ENCODE measurements at places on chromosomes 12 and 14. TPM values are rescaled to one million over a fixed set of nuclear protein-coding genes. Genes with fewer than 3 reads are reported as not detected.

DNA sequence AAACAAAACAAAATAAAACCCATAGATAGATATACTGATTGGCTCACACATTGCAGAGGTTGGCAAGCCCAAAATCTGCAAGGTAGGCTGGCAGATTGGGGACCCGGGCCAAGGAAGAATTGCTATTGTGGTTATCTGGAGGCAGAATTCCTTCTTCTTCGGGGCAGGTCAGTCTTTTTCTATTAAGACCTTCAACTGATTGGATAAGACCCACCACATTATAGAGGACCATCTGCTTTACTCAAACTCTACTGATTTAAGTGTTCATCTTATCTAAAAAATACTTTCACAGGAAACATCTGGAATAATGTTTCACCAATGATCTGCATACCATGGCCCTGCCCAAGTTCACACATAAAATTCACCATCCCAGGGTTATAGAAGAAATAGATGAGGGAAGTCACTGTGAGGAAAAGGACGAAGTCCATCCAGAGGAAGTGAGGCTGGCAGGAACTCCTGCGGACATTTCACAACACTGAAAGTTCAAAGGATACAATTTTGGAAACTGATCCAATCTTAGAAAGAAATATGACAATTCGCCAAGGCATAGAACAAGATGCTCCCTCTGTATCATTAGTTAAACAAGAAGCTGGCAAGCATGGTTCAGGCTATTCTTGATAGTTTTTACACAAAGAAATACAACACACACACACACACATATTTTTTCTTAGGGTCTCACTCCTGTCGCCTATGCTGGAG lies 127.6 kb upstream of the MED13L start:
- DNase-seq, result no peak

DNA sequence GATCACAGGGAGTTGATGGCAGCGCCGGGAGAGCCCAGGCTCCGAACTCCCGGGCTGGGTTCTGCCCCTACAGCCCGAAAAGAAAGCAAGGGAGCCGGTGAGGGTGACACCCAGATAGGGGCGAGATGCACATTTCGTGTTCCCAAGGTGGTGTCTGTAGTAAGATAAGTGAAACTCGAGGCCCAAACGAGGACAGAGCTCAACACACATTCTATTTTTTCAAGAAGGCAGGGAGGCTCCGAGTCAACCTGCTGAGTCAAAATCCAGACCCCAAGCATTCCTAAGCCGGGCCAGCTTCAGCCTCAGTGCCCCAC lies 24.2 kb upstream of the YY1 start:
- no peak for DNase-seq

- no peak for DNase-seq
Measured at GRCh38 chr14:44405011-44405486, 102.0 kb downstream of the FSCB start.

- DNase-seq, result no peak
Measured at GRCh38 chr14:88599761-88600439, 37.1 kb downstream of the ZC3H14 start.

- no peak for DNase-seq
Measured at GRCh38 chr12:79063258-79063657, 198.7 kb downstream of the SYT1 start.

DNA sequence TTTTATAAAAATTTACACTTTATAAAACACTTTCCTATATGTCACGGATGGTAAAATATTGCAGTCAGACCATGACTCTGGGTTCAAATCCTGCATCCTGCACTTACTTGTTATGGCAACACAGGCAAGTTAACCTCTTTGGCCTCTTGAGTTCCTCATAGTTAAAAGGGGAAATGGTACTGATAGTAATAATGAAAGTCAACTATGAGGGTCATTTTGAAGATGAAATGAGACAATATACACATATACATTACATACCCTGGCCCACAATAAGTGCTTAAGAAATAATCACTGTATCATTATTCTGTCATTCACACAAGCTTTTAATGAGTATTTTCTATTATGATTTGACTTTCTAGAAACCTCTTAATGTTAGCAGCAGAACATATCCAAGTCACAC lies 64.4 kb downstream of the C12orf42 start:
- no peak for DNase-seq

- DNase-seq, result no peak
Measured at GRCh38 chr14:104878582-104878981, 13.5 kb downstream of the CEP170B start.

DNA sequence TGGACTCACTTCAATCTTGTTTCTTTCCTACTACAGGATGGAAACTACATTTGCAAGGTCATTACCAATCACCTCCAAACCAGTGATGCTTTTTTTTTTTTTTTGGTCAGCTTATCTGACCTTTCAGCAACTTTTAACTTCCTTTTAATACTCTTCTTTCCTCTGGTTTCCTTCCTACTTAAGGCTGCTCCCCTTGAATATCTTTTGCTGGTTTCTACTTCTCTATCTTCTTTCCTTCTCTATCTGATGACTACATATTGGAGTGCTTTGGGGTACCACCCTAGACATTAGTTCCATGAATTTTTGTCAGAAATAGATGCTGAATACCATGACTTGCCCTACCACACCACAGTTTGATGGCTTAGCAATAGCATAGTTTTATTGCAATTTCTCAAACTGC lies 197.7 kb upstream of the DDHD1 start:
- DNase-seq, result no peak

DNA sequence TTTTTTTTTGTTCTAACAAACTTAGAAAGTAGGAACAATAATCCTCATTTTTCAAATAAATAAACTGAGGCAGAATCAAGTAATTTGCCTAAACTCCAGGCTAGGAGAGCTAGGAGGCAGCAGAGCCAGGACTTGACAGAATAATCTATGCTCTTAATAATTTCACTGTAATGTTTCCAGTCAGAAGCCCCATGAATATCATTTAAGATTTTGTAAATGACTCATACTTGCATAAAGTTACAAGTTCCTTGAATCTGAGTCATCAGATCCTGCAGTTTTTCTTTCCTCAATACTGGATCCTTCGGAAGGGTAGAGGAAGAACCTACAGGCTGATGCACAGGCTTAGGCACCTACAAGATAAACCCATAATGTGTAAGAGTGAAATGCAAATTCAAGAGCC lies 29.0 kb downstream of the CAPRIN2 start:
- no peak for DNase-seq

DNA sequence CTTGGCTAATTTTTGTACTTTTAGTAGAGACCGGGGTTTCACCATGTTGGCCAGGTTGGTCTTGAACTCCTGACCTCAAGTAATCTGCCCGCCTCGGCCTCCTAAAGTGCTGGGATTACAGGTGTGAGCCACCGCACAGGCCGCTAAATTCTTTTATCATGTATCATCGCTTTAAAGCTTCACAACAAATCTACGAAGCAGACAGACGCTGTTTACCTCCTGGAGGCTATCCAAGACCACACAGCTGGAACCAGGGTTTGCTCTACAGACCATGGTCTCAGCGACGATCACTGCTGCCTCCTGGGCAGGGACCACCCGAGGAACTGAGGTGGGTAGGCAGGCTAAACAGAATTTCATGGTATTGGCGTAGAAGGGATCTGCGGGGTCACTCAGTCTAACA lies 27.2 kb downstream of the KRT80 start:
- DNase-seq, result no peak

- no peak for DNase-seq
Measured at GRCh38 chr14:96098309-96098998, 59.3 kb downstream of the C14orf132 start.

DNA sequence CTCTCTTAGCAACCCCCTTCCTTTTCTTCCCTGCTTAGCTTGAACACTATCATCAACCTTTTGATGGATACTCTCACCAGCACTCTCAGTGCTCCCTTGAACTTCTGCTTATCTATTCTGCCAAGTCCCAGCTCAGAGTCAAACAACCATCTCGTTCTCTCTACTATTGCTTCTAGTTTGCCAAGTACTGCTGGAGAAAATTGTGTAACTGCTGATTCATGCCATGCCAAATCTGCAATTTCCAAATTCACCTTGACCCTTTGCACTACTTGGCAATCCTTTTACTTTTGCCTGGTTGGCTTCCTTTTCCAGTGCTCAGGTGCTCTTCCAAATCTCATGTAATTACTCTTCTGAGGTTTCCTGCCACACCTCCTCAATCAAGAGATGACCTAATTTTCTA lies 2.8 kb upstream of the CCDC196 start:
- no peak for DNase-seq

Gene NRIP2
- total RNA-seq, result 73.4 TPM

Gene CEBPE
- total RNA-seq, result 0.31 TPM

All from sciatic nerve (tissue), 2 donors.